ENCODE measurements at places on chromosomes 5 and 9.

DNA sequence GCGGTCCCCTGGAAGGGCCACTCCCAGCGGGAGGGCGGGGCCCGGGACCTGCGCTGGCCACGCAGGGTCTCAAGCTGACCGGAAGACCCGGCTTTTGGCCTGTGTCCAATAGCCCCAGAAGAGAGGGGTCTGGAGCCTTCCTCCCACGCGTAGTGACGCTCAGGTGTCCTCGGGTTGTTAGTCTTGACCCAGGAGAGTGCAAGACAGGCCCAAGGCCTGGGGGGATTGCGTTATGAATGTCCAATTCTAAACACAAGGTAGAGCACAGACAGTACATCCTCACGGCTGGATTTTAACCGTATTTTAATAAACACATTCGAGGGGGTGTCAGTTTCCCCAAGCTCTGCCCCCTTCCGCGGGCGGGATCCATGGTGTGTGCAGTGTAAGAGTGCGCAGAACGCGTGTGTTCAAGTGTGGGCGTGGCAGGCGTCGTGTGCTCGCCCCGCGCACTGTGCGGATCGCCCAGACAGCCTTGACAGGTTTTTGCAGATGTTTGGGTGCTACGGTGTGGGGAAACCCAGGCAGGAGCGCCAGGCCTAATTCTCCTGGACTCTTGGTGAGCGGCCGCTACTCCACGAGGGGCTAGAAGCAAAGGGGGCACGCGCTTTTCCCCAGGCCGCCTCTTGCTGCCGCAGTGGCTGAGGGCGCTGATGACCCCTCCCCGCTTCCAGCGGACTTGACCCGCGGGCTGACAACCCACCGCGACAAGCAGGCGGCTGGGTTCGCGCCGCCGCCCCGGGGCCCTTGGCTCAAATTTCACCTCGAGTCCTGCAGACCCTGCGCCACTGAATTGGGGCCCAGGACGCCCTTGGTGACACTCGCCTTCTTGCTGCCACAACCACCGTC, 6.1 kb upstream of the DMRT3 start:
- DNase-seq: no peak

DNA sequence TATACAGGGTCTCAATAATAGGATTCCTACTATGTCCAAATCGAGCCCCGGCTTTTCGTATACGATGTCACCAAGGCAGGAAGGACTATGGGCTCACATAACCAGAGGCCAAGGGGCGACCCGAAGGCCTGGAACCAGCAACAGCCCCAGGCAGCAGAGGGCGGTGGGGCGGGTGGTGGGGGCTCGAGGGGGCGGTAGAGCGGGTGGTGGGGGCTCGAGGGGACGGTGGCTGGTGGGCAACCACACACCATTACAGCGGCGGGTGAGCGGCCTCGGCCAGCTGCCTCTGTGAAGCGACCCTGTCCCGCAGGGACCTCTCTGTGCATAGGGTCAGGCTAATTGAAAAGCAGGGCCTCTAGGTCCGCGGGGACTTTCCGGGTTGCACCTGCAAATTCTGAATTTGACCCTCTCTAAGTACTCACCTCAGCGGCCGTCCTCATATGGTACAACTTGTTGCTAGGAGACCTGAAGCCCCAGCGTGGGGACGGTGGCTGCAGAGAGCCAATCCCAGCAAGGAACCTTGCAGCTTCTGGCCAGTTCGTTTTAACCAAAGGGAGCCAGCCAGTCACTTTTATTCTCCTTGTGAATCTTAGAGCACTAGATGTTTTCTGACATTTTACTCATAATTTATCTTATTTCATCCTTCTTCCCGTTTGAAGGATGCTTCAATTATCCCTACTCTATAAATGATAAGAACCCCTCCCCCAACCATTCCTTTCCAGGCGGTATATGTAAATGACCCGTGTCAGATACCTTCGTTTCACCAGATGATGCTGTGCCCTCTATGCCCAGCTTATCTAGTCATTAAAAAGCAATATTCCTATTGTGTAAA, at the start of gene NME5:
NME5 (minus strand) TSS at position 480 of the 832 bp plus-strand sequence. CDS start 648 bp downstream, outside the sequence.
- DNase-seq: peak; percentile 47

DNA sequence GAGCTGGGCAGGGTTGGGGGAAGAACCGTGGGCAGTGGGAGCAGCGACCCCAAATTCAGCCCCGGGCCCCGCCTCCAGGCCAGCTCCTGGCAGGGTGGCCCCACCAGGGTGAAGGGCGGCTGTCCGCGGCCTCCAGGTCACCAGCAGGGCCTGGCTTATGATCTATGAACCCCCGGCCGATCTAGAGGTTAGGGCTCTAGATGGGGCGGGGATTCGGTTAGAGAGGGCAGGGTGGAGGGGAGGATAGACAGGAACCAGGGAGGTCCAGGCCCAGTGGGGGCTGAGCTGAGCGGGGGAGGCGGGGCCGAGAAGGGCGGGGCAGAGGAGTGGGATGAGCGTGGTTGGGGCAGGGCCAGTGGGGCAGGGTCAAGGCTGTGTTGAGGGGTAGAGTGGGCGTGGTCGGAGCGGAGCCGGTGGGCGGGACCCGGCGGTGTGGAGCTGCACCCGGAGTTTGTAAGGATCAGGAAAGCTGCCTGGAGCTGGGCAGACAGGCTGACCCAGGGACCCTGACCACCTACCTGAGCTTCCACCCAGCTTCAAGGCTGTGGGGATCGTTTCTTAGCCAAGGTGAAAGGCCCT, 29.3 kb upstream of the OBP2B start:
- peak; percentile 4 for DNase-seq

DNA sequence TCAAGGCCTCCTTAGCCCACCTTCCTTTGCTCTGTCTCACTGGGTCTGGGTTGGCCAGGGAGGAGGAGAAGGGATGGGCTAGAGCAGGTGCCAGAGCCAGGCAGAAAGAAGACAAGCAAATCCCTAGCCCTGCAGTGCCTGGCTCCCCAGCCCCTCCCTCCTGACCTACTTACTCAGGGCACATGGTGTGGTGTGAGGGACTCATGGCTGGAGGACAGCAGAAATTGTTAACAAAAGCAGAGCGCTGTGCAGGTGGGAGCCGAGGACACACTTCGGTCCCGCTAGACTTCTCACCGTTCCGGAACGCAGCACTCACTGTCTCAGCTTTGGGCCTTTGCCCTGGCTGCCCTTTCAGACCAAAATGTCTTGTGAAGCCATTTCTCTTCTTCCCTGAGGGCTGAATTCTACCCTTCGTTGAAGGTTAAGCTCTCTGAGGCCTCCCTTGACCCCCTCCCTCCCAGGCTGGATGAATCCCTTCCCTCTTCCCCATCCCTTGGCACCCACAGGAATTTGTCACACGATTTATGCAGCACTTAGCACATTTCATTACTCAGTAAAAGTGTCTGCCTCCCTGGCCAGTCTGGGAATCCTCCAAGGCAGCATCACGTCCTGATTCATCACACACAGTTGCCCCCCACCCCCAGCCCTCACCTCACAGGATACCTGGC, 263.9 kb upstream of the TRPC7 start:
- no peak for DNase-seq

- DNase-seq: no peak
Measured at GRCh38 chr5:2570586-2570985, 180.9 kb downstream of the IRX2 start.

- no peak for DNase-seq
Measured at GRCh38 chr5:125032286-125032685, 285.8 kb upstream of the ZNF608 start.

- no peak for DNase-seq
Measured at GRCh38 chr9:114849450-114849849, 43.6 kb upstream of the TNFSF15 start.

DNA sequence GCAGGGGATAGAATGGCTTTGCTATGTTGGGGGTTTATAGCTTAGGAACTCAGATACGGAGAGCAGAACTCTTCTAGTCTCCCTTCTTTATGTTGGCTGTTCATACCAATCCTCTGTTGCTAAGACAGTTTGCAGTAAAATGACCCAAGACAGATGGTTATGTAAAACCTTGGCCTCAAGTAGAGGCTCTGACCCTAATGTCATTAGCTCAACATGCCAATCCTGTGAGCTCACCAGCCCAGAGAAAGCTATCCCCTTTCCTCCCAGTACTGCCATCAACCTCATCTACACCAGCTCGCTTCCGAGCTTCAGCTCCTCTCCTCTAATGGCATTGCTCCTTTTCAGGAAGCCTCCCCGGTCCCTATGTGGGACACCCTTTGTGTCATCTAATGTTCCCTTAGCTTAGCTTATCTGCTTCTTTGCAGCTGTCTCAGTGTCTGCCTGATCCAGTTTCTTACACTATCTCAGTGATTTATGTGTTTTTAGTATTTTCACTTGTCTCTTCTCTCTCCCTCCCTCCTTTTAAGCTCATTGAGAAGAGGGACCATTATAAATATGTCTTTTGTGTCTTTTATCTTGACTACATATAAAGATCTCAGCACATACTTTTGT, 281.3 kb upstream of the CLINT1 start:
- DNase-seq: no peak

- DNase-seq: no peak
Measured at GRCh38 chr5:20300110-20300509, 312.1 kb upstream of the CDH18 start.

- peak; percentile 59 for DNase-seq
Measured at GRCh38 chr9:98707166-98708102, 1.3 kb downstream of the GABBR2 start.

DNA sequence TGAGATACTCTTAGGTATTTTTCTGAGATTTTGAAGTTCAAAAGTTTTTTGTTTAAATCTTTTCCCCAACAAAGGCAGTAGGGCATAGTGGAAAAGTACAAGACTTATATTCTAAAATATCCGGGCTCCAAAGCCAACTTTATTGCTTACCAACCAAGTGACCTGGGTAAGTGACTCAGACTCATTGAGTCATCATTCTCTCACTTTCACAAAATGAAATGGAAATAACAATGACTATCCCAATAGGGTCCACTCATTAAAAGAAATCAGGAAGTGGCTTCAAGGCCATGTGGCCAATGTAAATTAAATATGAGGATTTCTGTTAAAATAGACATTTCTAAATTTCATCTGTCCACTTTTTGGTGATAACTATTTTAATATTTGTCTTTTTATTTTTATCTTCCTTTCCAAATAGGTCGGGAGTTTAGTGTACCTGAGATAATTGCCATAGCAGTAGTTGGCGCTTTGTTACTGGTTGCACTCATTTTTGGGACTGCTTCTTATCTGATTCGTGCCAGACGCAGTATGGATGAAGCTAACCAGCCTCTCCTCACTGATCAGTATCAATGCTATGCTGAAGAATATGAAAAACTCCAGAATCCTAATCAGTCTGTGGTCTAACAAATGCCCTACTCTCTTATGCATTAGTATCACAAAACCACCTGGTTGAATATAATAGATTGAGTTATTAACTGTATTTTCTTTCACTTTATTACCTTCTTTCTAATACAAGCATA, 15.5 kb downstream of the TYRP1 start:
- no peak for DNase-seq

- DNase-seq: no peak
Measured at GRCh38 chr5:147450606-147451005, 59.3 kb downstream of the DPYSL3 start.

DNA sequence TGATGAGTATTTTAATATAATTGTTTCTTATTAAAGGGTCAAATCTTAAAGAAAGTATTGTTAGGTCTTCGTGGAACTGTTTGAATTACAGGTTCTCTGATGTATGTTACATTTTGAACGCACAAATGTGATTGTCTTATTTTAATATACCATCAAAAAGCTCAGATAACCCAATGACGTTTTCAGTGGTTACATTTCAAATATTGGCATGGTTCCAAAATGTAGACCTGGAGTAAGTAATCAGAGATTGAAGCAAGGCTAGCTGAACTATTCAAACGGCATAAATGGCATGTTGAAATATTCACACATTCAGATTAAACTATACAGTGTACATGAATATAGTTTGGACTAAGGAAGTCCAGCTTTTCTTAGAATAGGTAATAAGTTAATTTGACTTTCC, 281.7 kb upstream of the EFNA5 start:
- DNase-seq: no peak

DNA sequence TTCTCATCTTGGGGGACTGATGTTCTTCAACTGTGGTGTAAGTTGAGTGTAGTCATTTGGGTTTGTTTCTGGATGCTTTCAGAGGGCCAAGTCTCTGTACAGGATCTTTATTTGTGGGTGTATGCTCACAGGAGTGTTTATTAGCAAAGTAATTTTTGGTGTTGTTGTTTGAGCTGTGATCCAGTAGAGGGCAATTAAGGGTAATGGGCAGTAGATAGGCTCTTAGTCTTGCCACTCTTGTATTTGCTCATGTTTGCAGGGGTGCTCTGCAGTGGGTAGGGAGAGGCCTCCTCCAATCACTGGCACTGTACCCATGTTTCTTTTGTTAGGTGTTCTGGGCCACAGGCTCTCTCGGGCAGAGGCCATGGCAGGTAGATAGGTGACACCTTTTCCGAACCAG, 45.9 kb upstream of the ITGA2 start:
- no peak for DNase-seq

- no peak for DNase-seq
Measured at GRCh38 chr9:104775976-104776375, 12.0 kb downstream of the NIPSNAP3B start.

- no peak for DNase-seq
Measured at GRCh38 chr5:19369048-19369447, 619.0 kb downstream of the CDH18 start.

DNA sequence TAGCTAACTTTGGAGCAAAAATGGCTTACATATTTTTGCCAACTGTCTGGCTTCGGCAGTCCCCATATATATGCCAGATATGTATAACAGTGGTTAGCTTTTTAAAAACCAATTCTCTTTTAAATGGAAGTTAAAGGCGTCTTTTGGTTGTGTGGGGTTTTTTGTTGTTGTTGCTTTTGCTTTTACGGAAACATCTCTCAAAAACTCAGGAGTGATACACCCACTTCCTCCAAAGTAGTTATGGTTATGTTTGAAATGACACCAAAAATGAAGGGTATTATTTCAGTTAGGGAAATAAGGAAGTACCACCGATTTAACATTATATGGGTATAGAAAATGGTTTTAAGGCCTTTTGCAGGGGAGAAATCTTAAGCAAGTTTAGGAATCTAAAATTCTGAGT, 2.3 kb downstream of the CNOT8 start:
- DNase-seq: no peak

- no peak for DNase-seq
Measured at GRCh38 chr9:130345897-130346385, 80.4 kb downstream of the HMCN2 start.

DNA sequence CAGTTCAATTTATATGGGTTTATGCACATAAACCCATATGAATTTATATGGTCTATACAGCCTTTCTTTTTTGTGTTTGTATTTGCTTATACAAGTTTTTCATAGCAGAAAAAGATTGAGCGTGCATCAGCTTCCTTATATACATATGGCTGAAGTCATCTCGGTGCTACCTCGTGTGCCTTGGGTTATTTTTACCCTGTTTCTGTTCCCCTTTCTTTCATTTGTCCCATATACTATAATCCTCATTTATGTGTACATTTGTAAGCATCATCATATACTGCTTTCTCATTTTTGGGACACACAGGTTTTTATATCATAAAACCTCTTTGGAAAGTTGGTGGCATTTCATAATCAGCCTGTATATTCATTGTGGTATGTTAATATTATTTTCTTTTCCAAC, 107.8 kb upstream of the ADAMTSL1 start:
- no peak for DNase-seq

GRCh38 chr5:174229514-174230370, 184.2 kb downstream of the NSG2 start:
- no peak for DNase-seq
